ENCODE measurements at places on chromosomes 7 and 10.

DNA sequence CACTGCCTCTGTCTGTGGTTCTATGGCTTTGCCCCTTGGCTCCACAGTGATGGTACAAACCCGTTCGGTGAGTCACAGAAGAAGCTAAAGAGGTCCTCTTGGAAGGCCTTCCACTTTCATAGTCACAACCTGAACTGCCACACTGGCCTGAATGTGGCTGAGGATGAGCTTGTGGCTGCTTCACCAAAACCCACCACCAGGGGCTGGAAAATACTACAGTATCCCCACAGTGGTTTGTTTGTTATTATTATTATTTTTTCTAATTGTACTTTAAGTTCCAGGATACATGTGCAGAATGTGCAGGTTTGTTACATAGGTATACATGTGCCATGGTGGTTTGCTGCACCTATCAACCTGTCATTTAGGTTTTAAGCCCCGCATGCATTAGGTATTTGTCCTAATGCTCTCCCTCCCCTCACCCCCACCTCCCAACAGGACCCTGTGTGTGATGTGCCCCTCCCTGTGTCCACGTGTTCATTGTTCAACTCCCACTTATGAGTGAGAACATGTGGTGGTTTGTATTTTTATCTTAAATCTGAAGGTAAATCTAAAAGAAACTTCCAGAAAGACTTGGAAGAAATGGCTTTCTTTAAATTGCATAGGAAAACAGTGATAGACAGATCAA, 160.8 kb upstream of the NPSR1 start:
- peak; percentile 29 for DNase-seq

DNA sequence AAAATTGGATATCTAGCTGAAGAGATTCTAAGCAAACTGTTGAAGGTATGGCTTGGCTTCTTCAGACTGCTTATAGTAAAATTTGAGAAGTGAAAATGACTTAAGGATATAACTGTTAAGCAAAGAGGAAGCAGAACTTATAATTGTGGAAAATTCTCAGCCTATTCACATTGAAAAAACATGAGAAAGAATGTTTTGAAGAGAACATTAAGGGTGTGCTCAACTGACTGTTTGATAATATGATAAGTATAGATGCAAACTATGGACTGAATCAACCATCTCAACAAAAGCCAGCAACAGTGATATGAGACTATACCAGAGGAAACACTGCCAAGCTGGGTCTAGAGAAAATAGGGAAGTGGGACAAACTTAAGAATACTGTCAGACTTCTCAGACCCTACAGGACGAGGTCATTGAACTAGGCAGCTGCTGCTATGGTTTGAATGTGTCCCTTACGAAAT, 133.1 kb upstream of the PPP1R3A start:
- no peak for DNase-seq

DNA sequence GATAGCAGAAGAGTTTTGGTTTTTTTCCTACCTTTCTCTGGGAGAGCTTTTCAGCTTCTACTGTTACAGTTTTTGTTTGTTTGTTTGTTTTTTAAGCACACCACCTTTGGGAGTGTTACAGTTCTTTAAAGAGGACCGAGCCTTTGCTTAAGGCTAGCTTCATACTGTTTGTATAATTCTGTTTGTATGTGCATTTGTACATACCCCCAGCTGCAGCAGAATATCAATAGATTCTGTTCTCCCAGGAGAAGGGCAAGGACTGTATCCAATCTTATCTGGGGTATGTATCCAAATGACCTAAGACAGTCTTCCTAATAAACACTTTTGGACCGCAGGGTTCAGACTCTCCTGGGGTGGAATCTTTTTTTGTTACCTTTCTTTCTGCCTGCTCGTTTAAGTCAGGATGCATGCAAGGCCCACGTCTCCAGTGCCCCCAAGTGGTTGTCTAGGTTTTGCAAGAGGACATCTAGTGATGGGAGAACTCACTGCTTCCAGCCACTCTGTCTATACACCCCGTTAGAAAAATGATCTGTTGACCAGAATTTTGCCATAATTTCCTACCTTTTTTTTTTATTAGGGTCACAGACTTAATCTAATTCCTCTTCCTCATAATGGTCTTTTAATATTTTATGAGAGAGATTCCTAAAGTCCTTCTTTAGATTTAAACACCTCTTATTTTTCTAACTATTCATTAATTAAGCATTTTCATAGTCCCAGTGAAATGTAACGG, 23.9 kb downstream of the NRF1 start:
- peak; percentile 63 for DNase-seq

GRCh38 chr7:15558756-15559155, 3.1 kb downstream of the AGMO start:
- no peak for DNase-seq

DNA sequence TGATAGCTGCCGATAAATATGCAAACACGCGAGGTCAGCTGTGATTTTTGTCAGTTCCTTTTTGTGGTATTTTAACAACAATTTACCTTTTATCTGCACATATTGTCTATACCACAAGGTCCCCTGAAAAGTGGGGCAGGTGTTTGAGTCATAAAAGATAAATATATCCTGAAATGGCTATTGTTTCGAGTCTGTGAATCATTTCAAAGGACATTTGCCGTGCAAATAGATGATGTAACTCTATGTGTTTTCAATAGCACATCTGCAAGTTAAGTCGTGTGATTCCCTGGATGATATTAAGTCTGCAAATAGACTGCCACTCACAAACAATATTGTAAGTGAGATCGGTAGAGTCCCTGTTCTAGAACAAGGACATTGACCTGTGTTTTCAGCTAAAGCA, 193.0 kb upstream of the PITRM1 start:
- no peak for DNase-seq

DNA sequence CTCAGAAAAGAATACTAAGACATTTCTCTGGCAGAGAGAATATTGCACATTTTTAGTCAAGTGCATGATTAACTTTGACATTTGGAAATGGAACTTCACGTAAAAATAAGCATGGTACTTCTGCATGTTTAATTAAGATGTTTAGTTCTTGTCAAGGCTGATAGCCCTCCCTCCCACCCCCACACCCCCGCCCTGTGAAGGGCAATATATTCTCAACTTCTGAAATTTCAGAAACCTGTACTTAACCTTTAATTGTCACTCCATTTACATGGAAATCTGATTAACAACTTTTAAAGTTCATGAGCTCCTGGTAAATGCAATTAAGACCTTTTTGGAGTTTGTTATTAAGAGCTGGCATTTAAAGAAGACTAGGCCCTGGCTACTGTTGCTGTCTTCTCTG, 205.8 kb downstream of the EXOC4 start:
- DNase-seq, result no peak

DNA sequence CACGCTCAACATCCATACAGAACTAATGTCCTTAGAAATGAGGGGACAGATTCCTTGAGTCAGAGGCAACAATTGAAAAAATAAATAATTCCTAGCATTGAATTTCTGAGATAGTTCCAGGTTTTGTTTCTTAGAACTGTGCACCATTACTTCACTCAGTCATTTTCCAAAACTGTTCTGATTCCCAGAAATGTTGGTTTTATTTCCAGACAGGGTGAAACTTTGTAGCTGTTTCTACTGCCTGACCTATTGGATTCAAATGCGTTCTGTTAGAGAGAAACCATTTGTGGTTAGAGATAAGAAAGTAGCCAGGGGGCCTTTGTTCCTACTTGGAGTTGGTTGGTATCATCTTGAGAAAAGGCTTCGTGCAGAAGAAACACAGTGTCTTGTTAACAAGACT, 8.1 kb upstream of the DEPP1 start:
- no peak for DNase-seq

DNA sequence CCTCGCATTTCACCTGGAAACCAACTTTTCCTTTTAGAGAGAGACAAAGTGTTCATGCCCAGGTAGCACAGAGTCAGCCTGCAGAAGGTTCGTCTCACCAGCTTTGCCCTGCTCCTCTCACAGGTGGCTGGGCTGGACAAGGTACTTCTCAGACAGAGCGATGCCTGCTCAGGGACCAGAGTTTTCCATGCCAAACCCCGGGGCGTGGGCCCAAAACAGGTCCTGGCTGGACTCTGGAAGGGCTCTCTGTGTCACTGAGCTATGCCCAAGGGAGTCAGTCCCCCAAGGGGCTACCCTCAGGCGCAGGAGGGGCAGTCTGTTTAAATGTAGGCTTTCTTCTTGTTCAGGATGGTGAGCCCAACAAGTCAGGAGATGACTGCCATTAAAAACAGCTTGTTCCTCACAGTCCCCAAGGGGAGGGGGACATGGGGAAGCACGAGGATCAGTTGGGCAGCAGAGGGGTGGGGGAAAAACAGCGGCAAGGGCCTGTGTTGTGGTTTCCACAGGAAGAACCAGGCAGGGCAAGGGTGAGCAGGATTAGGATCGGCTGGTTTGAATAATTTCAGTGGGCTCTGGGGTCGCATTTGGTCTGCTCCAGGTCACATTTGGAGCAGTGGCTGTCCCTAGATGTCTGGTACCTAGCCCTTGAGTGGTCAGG, 55.5 kb upstream of the FIGNL1 start:
- no peak for DNase-seq

DNA sequence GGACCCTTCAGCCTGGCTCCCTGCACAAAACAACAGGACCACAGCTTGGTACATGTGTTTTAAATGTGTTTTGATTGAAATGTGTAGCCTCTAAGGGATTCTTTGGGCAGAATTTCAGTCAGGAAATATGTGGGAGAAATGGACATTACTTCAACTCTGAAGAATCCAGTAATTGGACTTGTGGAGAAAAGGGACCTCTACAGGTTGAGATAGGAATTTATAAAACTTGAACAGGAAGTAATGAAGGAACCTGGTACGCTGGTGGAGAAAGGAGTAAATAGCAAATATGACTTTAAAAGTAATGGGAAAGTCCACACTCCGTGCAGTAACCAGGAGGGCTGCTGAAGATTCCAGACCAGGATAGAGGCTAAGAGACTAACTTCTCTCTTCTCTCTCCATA, 220.5 kb downstream of the LHFPL3 start:
- DNase-seq, result no peak

DNA sequence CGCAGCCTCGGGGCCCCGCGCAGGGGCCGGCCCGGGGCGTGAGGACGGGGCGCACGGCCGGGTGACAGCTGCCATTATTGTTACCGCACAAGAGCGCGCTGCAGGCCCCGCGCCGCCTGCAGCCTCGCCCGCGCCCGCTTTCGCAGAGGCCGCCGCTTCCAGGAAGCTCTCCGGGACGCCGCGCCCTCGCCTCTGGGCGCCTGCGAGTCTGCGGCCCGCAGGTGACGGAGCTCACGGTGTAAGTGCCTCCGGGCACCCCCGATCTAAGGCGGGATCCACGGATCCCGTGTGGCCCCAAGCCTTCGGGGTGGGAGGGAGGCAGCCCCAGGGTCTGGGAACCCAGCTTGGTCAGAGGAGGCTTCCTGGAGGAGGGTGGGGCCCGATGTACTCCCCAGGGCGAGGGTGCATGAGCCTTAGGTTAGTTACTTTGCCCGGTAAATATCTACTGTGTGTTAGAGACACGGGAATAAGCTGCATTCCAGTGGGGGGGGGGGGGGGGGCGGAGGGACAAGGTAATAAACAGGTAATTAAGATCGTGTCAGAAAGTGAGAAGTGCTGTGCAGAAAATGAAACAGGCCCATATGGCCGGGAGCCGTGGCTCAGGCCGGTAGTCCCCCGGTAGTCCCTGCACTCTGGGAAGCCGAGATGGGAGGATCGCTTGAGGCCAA, 638 bp downstream of the IQCE start:
- no peak for DNase-seq

- no peak for DNase-seq
These were observed 441.0 kb upstream of the NPVF start for GRCh38 chr7:25669281-25669781.

- DNase-seq, result no peak
These were observed 19.4 kb upstream of the BTBD16 start for GRCh38 chr10:122251459-122252255.

DNA sequence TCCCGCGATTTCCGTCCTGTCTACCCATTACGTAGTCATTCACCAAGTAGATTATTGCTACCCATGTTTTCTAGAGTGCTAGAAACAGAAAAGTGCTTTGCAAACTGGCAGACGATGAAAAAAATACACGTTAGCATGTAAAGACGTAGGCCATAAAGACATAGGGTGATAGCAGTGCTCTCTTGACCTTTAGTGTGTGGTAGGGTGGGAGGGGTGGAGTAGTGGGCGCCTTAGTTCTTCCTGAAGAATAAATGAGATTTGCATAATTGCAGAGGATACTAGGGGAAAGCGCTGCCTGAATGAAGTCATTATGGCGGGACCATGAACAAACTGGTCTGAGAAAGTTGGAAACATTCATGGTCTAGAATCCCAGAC, 948 bp downstream of the ZNF485 start:
- no peak for DNase-seq

- DNase-seq, result peak; percentile 70
These were observed at the start of gene MDFIC for GRCh38 chr7:114922026-114922651. Gene MDFIC, plus strand, starts transcription at chr7:114922094. Its CDS starts 940 bp downstream, at chr7:114923034.

DNA sequence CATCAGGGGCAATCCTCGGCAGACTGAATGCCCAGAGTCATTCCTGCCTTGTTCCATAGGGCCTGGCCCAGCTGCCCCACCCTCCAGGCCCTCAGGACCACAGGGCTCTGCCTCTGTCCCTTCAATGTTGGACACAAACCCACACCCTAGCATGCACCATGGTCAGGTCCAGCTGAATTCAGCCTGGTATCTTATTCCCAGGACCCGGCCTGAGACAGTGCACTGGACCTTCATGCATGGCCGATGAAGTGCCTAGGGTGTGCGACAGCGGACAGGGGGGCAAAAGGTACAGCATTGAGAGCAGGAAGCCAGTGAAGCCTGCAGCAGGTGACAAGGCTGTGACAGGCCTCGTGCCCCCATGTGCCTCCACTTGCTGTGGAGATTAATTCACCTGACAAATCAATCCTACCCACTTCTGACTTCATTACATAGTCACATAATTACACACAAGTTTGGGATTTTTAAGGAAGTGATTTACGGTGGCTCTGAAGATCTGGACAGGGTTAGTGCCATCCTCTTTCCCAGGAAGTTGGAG, 261.9 kb downstream of the GRID1 start:
- no peak for DNase-seq

GRCh38 chr10:88858491-88858890, 6.8 kb upstream of the ANKRD22 start:
- DNase-seq, result no peak

DNA sequence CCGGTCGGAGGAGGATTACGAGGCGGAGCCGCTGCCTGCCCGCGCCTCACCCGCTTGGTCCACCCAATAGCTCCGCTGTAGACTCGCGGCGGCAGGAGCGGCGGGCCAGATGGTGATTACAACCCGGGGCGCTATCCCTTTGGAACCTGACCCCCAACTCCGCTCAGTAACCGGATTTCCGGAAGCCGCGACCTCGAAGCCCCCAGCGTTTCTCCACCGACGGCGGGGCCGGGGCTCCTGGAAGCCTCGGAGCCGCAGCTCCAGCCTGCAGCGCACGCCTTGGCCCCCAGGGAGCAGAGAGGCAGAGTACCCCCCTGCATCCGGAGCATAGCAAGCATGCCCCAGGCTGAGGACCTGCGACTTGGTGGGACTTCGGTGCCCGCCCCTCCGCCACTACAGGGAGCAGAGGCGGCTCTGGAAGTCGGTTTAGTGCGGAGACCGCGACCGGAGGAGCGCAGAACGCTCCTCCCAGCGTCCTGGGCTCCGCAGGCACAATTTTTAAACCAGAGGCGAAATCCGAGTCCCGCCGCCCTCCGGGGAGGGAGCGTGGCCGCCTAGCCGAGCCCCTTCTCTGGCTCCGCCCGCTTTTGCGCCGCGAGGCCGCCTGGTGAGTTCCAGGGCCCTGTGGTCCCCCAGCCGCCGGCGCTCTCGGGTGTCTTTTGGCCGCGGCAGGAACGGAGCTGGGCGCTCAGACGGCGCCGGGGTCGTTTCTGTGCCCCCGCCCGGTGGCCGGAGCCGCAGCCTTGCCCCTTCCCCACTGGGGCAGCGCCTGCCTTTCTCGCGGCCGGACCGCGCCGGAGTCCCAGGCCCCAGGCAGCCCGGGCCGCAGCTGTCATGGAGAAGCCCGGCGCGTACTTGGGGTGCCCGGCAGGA, 28.2 kb upstream of the BMS1 start:
- peak; percentile 60 for DNase-seq

GRCh38 chr10:118035354-118036005, 11.3 kb downstream of the RAB11FIP2 start:
- DNase-seq, result no peak
